RWPE2 (cell line): ENCODE measurements at places on chromosomes 12 and 14.

- DNase-seq: no peak
Measured at GRCh38 chr14:104467236-104467635, 112.3 kb upstream of the C14orf180 start.

DNA sequence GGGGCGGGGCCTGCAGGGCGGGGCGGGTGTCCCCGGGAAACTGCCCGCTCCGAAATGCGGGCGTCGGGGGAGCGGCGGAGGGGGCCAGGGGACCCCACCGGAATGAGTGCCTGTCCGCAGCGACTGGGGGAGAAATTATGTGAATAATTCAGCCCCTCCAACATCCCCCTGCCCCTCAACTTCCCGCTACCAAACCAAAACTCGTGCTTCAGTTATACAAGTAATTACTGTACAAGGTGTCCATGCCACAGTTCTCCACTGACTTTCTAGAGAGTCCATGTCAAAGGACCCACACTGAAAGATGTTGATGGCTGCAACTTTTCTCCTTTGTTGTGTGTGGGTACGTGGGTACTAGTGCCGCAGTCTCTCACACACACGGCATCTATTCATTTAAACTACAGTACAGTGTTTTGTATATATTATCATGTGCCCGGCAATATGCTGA, 414 bp upstream of the CDK17 start:
- DNase-seq: no peak

- no peak for DNase-seq
Measured at GRCh38 chr12:116692605-116693004, 45.3 kb downstream of the SPRING1 start.

- DNase-seq: no peak
Measured at GRCh38 chr12:25257590-25258324, 7.0 kb upstream of the KRAS start.

GRCh38 chr14:102900631-102901571, 21.6 kb upstream of the AMN start:
- no peak for DNase-seq

DNA sequence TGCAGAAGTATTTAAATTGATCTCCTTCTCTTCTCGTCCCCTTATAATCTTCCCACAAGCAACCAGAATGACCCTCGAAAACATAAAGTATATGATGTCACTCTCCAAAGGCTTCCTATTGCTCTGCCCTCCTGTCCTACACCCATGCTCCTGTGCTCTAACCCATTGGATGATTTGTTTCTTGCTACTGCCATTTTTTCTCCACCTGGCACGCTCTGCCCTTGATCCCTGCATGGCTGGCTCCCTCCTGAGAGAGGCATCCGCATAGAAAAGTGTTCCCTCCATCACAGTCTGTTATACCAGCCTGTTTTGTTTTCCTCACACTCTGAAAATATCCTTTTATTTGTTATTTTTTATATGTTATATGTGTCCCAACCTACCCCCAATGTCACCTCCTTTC, 19.8 kb downstream of the MYRFL start:
- no peak for DNase-seq

DNA sequence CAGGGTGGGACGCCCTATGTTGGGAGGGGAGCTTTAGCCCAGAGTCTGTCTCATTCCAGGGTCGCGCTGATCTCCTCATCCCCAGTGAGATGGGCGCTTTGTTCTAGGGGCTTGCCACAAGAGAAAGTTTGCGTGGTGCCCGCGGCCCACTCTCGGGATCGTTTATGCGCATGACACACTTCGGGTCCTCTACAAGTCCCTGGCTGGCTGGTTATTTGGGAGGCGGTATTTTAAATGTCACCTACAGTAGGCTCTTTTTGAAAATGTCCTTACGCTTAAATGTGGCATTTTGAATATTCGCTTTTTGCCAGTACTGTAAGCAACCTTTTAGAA, 541 bp downstream of the GOLT1B start:
- DNase-seq: no peak

- DNase-seq: no peak
Measured at GRCh38 chr12:102533483-102534215, 53.3 kb upstream of the IGF1 start.

- DNase-seq: no peak
Measured at GRCh38 chr14:44771496-44771895, 190.3 kb downstream of the KLHL28 start.

DNA sequence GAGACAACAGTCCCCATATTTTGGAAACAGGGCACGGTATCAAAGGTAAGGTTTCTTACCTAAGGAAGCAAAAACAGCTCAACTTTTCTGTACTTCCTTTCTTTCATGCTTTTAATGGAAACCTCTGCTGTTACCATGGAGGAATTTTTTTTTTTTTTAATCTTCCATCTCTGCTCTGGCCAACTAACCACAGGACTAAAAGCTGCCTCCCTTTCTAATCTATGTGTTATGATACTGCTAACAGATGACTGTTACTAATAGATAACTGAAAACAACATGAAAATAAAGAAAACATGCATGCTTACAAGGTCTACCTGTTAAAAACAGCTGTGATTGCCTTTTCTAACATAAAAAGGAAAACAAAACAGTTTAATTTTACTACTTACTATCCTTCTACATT, 168.4 kb downstream of the SOX5 start:
- DNase-seq: no peak

GRCh38 chr12:106144847-106145246, 6.1 kb upstream of the NUAK1 start:
- DNase-seq: no peak

DNA sequence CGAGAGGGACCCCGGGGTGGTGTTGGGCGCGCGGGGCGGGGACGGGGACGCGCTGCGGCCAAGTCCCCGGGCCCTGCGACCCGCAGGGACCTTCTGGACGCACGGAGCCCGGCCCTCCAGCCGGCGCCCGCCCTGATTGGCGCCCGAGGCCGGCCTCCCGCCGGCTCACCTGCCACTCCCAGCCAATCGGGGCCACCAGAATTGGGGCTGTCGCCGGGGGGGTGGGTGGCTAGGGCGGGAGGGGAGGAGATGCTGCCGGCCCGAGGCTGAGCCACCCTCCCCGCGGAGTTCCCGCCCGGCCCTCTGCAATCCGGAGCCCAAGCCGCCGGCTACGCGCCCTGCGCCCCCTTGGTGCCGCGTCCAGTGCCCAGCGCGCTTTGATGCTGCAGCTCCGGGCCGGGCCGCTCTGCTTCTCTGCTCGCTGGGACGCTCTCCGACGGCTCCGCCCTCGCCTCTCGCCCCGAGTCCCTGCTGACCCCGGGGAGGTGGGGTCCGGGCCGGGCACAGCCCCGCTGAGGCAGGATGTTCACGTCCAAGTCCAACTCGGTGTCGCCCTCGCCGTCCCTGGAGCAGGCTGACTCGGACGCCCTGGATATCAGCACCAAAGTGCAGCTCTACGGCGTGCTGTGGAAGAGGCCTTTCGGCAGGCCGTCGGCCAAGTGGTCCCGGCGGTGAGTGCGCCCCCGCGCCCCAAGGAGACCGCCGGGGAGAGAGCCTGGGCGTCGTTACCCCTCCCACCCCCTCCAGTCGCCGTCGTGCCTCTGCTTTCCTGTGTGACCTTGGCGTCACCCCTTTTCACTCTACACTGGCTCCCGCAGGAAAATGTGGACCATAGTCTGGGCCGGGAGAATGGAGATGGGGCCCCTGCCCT, at the start of gene PLEKHD1:
PLEKHD1 (plus strand) TSS at position 285 of the 871 bp plus-strand sequence; CDS start at position 523, 238 bp downstream.
- no peak for DNase-seq

DNA sequence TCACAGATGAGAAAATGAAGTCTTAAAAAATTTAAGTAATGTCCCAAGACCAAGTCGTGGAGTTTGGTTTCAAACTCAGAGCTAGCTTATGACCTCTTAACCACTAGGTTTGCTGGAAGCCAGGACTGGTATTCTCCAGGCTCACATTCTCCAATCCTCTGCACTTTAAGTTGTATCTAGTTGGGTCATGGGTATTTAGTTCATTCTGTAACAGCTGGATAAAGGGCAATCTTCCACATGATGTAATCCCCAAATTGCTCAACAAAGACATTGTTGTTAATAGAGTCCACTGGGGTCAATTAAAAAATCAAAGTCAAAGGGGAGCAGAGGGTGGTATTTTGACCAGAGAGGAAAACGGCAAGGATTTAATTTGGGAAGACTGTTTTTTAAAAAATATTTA, 17.8 kb upstream of the GAS2L3 start:
- no peak for DNase-seq

DNA sequence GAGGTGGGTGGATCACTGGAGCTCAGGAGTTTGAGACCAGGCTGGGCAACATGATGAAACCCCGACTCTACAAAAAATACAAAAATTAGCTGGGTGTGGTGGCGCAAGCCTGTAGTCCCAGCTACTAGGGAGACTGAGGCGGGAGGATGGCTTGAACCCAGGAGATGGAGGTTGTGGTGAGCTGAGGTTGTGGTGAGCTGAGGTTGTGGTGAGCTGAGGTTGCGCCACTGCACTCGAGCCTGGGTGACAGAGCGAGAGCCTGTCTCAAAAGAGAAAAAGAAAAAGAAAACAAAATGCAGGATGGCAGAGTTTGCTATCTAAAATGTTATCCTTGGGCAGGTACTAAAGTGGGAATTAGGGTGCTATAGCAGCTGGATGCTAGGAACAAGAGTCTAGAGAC, 10.8 kb upstream of the GPRC5A start:
- no peak for DNase-seq

GRCh38 chr12:49296034-49296835, 1.3 kb downstream of the PRPH start:
- DNase-seq: peak; percentile 42

GRCh38 chr14:22266683-22267082, 322.3 kb downstream of the DAD1 start:
- DNase-seq: no peak

- DNase-seq: no peak
Measured at GRCh38 chr12:6950401-6950801, 755 bp upstream of the PTPN6 start.

- no peak for DNase-seq
Measured at GRCh38 chr12:87656311-87656710, 372.9 kb downstream of the C12orf50 start.

DNA sequence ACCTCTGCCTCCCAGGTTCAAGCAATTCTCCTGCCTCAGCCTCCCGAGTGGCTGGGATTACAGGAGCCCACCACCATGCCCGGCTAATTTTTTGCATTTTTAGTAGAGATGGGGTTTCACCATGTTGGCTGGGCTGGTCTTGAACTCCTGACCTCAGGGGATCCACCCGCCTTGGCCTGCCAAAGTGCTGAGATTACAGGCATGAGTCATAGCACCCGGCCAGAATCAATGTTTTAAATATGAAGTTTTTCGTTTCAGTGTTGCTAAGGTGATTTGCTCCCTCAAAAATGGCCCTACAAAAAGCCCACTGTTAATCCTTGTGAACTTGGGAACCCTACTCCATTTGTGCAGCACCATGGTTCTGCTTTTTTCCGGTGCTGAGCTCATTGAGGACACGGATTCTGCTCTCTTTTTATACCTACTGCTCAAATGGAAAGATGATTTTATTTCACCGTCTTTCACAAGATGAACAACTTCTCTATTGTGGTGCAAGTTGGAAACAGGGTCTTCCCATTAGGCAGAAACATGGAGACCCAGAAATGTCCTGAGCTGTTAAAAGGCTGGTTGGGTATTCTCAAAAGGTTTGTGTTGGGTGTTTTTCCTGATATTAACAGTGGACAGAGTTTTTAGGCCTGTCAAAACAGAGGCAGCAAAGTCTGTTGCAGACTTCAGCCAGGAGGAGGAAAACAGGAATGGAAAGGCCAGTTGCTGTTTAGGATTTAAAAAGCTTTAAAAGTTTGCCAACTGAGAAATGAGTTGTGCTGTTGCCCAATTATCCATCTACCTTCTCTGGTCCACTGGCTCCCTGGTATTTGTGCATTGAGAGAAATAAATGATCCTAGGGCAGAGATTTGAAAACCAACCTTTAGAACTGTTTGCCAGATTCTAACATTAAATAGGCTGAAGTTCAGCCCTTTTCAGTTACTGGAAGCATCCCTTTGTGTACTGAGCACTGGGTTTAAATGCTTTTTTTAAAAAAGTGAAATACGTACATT, 85.8 kb downstream of the ATP23 start:
- DNase-seq: no peak

- DNase-seq: no peak
Measured at GRCh38 chr12:78331181-78331580, 500.5 kb downstream of the NAV3 start.

DNA sequence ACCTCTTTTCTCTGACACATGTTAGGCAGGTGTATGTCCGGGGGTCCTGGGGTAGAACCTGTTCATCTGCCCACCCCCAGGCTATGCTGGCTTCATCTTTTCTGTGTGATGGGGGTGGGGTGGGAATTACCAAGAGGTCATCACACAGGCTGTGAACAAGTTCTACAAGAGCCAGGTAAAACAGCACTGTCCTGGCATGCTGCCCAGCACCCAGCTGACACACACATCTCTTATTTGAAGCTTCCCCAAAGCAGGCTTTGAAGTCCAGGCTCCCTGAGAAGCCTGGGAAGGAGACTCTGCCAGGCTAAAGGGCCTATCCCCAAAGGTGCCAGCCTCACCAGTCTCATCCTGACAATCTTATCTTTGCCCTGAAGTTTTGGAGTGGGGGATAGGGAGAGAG, 141.1 kb downstream of the ALG10 start:
- DNase-seq: no peak

- no peak for DNase-seq
Measured at GRCh38 chr12:88893801-88894200, 313.5 kb upstream of the KITLG start.

DNA sequence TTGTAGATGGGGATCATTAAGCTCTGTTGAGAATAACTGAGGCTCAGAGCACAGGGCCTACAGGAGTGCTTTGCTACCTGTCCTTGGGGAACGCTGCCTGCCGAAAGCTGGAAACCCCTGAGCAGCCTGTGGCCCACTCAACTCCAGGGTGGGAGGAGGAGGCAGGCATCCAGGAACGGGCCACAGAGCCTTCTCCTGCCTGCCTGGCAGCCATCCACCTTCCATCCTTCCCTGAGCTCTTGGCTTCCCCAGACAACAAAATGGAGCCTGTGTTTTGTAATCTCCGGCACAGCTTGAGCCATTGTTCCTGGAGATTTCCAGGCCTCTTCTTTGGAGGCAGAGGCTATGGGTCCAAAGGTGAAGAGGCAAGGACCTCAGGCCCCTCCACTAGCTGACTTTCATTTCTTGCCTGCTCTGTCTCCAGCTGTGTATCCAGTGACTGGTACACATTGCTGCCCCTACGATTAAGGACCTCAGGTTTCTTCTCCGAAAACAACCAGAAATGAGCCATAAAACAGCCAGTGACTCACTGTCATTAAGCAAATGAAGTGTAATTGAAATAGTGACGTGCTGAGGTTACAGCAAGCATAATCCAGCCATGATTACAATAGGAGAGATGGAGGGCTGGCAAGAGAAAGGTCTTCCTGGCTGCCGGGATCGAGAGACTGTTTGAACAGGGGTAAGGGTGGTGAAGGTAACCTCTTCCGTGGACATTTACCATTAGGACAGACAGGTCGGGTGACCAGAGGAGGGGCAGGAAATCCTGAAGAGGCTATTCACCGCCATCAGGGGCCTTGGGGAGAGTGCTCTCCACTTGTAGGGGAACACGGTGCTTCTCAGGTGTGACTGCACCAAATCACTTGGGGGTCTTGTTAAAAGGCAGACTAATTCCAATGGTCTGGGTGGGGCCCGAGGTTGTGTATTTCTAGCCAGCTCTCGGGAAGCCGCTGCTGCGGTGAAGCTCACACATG, 56.3 kb upstream of the KCNA5 start:
- DNase-seq: no peak

GRCh38 chr12:49028666-49029275, 10.2 kb upstream of the PRKAG1 start:
- no peak for DNase-seq

- DNase-seq: no peak
Measured at GRCh38 chr12:12704593-12705230, 8.7 kb upstream of the GPR19 start.

GRCh38 chr12:126874427-126875026, 1392.4 kb upstream of the TMEM132C start:
- DNase-seq: no peak
